ENCODE measurements at places on chromosomes 6 and 20.

DNA sequence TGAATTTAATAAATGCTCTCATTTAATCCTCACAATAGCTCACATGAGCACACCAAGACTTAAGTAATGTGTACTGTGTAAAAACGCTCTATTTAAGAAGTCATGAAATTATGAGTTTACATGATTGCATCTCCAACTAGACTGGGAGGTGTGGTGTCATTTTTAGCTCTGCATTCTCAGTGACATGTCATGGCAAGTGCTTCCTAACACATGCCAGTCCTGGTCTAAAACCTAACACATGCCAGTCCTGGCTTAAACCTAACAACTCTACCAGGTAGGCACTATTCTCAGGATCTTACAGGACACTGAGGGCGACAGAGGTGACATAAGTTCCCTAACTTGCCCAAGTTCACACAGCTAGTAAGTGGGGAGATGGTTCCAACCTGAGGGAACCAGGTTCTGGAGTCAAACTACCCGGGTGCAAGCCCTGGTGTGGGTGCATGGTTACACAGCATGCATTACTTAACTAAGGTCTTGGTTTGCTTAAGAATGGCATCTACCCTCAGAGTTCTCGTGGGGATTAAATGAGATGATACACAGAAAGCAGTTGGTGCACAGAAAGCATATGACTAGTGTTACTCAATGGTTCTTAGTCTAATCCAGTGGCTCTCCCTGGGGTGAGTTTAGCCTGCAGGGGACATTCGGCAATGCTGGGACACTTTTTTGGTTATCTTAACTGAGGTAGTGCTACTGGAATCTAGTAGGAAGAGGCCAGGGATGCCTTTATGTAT, 14.7 kb downstream of the CLDN20 start:
- DNase-seq: no peak

GRCh38 chr6:169905041-169905807, 153.8 kb downstream of the ERMARD start:
- no peak for DNase-seq

DNA sequence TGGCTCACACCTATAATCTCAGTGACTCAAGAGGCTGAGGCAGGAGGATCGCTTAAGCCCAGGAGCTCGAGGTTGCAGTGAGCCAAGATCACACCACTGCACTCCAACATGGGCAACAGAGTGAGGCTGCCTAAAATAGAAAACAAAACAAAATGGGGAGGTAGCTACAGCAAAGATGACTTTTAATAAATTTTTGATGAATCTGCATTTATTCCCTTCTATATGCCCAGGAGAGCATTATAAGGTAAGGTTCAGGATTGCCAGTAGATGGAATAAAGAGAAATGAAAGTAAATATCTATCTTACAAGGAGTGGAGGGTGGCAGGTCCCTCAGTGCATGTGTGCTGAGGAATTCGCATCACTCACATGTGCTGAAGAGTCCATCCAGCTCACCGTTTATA, 24.2 kb downstream of the UNC5CL start:
- no peak for DNase-seq

GRCh38 chr6:139135578-139136545, 982 bp downstream of the HECA start:
- DNase-seq: no peak

DNA sequence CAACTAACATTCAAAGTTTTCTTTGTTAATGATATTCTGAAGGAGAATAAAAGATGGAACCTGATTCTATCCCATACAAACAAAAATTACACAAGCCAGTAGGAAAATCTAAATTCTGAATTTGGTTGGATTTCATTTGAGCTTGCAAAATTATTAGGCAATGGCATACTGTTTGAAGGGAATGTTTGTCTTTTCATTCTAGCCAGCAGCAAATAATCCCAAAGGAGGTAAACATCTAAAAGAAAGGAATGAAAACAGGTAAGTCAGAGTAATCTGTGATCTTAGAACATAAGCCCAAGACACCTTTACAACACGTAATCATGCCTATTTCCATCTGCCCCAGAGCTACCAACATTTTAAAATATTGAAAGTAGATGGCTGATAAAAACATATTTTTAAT, 482.1 kb upstream of the CITED2 start:
- no peak for DNase-seq

- DNase-seq: no peak
Measured at GRCh38 chr6:90184334-90185298, 112.0 kb downstream of the BACH2 start.

- no peak for DNase-seq
Measured at GRCh38 chr20:8535403-8536261, 403.6 kb downstream of the PLCB1 start.

DNA sequence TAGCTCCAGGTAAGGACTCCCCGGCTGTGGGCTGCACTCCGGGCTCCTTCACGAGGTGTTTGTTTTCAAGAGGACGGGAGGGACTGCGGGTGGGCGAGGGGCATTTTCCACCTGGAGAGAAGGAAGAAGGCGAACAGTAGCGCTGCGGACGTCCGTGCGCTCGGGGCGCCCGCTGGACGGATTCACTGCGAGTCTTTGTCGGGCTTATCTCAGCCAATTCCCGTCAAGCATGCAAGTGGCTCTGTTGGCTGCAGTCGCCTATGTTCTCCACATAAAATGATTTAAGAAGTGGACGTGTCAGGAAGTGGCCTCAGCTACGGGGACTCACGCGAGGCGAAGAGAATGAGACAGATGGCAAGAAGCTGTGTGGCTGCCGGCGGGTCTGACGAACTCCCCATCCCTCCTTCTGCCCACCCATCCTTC, 332 bp downstream of the GRIK2 start:
- DNase-seq: no peak

DNA sequence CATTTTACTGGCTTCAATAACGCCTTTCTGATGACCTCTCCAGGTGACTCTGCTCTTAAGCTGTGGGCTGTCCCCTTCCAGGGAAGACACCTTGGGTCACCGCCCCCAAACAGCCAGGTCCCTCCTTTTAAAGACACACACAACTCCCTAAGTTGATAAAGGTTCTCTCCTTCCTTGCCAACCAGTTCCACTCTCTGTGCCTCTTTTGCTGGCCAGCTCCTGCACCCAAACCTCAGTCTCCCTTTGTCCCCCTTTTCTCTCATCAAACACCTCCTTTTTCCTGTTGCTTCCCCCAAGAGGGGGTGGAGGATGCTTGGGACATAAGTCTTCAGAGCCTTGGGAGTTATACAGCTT, 1.0 kb downstream of the NCOA6 start:
- DNase-seq: peak; percentile 80

- no peak for DNase-seq
Measured at GRCh38 chr6:35954333-35954732, 33.4 kb upstream of the SRPK1 start.

- DNase-seq: no peak
Measured at GRCh38 chr20:40720826-40721225, 31.8 kb upstream of the MAFB start.

DNA sequence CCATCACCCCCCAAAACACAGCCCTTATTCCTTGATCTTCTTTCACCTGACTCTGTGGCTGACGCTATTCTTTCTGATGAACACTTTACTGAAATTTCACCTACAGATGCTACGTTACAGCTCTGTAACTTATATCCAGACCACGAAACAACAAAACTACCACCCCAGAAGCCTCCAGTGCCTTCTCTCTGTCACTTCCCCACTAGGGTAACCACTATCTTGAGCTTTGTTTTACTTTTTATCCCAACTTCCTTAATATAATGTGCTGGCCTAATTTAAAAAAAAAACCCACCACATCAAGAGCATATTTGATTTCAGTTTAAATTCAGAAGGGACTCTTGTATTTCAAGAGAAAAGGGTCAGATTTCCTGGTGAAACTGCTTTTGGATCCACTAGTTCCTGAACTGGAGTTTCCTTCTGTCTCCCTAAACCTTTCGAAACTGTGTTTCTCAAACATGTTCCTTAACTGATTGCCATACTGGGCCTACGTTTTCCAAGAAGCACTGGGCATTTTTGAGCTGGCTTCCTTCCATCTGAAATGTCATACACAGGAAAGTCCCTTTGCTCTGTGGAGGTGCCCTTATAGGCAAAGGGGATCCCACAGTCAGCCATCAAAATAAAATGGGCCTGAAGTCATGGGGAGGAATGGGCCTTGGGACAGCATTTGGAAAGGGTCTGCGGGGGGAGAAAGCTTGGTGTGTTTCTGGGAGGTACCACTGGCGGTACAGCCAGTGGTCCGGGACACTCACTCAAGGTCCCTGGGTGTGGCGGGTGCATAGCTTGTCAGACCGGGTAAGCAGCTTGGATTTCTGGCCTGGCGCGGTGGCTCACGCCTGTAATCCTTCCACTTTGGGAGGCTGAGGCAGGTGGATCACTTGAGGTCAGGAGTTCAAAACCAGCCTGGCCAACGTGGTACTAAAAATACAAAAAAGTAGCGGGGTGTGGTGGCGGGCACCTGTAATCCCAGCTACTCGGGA, 25.8 kb upstream of the RTF2 start:
- DNase-seq: no peak

DNA sequence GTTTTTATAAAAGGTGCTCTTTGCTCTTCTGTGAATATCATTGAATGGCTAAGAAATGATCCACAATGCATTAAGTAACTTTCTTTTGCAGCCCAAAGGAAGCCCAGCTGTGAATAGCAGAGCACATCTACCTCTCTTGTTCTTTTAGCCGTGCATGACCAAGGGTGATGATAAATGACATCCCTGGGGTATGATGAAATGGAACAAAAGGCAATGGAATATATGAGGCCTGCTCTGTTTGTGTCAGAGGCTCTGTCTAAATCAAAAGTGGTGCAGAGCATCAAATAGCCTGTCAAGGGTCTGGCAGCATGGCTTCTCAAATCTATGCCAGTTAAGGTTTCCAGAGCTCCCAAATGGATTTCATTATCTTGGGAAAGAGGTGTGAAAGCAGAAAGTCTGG, 362.6 kb upstream of the RNF217 start:
- DNase-seq: no peak

- peak; percentile 38 for DNase-seq
Measured at GRCh38 chr20:59525500-59526241, 78.7 kb upstream of the PHACTR3 start.

GRCh38 chr20:50034567-50035180, 51.9 kb downstream of the SNAI1 start:
- DNase-seq: no peak

DNA sequence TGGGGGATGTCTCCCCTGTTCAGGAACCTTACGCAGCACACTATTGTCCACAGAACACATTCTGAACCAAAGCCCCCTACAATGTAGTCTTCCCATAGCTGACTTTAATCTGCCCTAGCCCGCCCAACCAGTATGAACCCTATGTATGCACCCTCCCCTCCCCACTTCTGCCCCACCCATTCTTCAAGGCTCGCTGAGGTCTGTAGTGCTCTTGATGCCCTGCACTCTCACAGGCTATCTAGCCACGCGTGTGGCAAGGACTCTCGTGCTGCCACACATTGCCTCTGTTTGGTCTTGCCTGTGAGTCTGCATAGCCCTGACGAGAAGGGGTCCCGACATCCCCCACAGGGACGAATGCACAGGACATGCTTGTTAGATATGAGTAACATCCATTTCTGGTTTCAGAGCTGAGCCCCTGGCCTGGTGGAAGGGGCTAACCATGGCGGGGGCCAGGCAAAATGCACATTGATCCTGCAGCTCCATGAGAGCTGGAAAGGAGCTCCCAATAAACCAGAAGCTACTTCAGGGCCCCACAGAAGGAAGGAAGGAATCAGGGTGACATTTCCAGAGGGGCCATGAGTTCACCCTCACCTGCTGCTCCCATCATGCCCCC, 22.6 kb downstream of the MOCS1 start:
- no peak for DNase-seq

DNA sequence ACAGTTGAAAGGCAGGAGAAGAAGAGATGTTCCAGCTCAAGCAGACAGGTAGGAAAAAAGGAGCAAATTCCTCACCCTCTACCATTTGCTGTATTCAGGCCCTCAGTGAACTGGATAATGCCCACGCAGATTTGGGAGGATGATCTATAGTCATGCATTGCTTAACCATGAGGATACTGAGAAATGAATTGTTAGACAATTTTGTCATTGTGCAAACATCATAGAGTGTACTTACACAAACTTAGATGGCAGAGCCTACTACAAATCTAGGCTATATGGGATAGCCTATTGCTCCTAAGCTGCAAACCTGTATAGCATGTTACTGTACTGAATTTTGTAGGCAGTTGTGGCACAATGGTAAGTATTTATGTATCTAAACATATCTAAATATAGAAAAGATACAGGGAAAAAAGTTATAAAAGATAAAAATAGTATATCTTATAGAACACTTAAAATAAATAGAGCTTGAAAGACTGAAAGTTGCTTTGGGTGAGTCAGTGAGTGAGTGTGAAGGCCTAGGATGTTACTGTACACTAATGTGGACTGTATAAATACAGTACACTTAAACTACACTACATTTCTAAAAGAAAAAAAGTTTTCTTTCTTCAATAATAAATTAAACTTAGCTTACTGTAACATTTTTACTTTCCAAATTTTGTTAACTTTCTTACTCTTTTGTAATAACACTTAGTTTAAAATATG, 672.3 kb downstream of the UTRN start:
- no peak for DNase-seq

DNA sequence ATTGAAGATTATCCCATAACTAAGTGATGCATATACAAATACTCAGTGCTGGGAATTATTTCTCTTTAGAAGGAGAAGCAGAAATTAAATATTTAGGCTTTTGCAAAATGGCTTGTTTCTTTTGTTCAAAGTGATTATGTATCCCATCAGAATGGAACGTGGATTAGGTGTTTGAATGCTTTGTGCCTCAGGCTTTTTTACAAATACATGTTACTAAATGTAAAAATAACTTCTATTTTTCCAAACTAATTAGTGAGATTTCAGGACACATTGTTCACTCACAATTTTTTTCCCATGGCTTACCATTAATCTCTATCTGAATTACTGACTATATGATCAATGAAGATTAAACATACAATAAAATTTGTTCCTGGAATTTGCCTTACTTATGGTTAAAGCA, 925.9 kb upstream of the CITED2 start:
- no peak for DNase-seq

DNA sequence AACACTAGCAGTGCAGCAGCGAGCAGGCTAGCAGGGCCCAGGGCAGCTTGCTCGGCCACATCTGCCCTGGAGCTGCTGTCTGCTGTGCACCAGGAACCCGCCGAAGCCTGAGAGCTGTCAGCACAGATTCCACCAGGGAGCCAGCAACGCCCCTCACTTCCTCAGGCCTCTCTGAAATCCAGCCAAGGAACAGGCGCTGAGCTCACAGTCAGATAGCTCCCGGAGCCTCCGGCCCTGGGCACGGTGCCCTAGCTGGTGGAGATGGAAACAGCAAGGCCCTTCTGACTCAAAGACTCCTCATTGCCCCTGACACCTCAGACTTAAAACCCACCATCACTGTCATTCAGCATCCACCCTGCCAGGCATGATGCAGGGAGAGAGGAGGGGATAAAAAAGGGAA, 839.4 kb downstream of the MAFB start:
- no peak for DNase-seq

DNA sequence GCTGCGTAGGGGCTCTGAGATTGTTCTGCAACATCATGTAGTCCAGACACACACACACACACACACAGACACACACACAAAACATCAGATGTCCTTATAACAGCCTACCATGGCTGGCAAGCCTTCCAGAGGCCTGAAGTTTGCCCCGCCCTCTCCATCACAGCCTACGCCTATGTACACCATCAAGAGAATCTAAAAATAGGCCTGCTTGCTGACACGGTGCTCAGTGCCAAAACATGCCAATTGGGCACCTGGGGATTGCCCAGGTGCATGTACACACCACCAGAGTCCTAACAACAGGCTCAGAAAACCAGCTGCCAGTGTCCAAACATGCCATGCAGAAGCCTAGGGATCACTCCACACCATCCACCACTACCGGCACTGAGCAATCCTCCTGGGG, 391.7 kb upstream of the SPTLC3 start:
- no peak for DNase-seq

All from activated CD4-positive, alpha-beta T cell treated with anti-CD3 and anti-CD28 coated beads, Interleukin-2, Interleukin-4, amounts not matched to agents 100 ng/mL and 50 ng/mL, durations not matched to agents 16 hours and 8 hours (primary cell).